ENCODE measurements at places on chromosomes 6 and 20.

DNA sequence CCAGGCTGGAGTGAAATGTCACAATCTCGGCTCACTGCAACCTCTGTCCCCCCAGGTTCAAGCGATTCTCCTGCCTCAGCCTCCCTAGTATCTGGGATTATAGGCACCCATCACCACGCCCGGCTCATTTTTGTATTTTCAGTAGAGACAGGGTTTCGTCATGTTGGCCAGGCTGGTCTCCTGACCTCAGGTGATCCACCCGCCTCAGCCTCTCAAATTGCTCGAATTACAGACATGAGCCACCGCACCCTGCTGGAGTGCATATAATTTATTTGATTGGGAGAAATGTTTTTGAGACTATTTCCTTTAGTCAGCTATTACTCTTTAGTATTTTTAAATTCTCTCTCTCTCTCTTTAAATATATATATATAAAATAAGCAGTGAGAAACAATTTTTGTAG lies 29.8 kb downstream of the FAM83B start:
- DNase-seq, result no peak

DNA sequence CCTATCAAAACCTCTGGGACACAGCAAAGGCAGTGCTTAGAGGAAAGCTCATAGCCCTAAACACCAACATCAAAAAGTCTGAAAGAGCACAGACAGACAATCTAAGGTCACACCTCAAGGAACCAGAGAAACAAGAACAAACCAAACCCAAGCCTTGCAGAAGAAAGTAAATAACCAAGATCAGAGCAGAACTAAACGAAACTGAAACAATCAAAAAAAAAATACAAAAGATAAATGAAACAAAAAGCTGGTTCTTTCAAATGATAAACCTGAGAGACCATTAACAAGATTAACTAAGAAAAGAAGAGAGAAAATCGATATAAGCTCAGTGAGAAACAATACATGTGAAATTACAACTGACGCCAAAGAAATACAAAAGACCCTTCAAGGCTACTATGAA lies 34.8 kb upstream of the RUNX2 start:
- no peak for DNase-seq

DNA sequence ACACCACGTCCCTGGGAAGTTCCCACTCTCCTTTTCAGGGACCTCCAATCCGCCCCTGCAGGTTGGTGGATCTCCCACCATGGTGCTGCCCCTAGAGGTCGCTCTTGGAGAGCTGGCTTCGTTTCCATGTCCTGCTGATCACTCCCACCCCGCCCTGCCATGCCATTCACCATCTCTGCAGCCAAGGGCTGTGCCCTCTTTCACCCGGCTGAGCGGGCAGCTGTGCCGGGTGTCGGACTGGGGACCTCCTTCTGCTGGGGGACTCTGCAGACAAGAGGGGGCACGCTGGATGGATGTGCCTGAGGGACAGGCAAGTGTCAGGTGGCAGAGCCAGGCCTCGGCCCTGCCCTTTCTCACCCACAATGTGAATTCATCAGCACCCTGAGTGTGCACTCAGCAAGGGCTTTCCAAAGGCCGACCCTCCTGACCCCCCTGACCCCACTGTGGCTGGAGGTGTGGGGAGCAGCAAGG lies 347.0 kb downstream of the CDH4 start:
- no peak for DNase-seq

GRCh38 chr6:34235307-34236130 lies 1.2 kb upstream of the HMGA1 start:
- no peak for DNase-seq

GRCh38 chr20:40160097-40160550 lies 528.9 kb downstream of the MAFB start:
- DNase-seq, result peak; percentile 9

DNA sequence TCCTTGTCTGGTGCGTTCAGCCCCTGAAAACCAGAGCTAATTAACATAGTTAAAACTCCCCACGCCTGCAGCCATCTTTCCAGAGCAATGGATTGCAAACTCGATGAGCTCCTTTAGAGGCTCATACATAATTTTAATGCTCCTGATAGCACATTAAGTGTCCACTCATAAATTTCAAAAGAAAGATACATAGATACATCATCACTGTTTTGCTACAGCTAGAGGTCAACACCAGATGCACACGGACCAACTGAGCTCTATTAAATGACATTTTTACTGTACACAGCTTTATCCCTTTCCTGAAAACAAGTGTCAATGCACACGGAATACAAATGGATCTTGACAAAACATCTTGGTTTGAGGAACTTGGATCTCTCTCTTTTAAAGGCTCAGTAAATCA lies 91.3 kb upstream of the HDAC2 start:
- no peak for DNase-seq

DNA sequence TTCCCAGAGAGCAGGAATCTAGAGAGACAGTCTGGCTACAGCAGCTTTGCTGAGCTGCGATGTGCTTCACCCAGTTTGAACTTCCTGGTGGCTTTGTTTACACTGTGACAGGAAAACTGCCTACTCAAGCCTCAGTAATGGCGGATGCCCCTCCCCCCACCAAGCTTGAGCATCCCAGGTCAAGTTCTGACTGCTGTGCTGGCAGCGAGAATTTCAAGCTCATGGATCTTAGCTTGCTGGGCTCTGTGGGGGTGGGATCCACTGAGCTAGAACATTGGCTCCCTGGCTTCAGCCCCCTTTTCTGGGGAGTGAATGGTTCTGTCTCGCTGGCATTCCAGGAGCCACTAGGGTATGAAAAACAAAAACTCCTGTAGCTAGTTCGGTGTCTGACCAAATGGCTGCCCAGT lies 91.0 kb upstream of the ESR1 start:
- no peak for DNase-seq

- DNase-seq, result no peak
Measured at GRCh38 chr20:20078041-20078440, 25.7 kb downstream of the CFAP61 start.

- no peak for DNase-seq
Measured at GRCh38 chr20:23658336-23658735, 20.6 kb upstream of the CST3 start.

DNA sequence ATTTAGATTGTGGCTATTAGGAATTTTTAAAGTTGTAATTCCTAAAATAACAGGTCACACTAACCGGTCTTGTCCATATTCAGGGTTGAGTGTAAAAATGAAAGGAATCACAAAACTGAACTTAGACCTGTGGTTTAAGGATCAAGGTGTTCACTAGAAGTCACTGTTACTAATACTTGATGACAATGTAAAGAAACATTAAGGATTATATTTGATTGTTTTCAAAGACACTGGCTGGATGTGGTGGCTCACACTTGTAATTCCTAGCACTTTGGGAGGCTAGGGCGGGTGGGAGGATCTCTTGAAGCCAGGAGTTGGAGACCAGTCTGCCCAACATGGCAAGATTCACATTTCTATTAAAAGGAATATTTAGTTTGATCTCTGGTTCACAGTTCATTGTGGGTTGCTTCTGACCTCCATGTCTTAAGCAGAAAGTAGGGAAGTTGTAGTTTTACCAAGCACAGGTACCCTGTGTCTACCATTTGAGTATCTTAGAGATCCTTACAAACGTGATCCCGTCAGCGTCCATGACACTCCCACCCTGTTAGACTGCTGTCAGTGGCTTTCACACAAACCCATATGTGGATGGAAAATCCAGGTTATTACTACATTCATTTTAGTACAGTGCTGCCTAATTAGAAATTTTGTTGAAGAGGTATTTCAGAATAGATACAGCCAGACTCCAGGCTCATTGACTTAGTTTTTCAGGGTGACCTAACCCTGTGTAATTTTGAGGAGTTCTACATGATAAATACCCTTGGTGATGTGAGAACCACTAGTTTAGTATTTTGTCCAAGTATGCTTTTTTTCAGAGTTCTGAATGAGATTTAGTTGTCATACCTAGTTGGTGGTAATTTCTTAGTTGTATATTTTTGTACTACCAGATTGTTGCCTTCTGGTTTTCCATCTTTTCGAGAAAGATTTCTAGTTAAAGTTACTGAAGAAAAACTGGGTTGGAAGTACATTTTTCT lies 10.2 kb downstream of the SRSF3 start:
- no peak for DNase-seq

DNA sequence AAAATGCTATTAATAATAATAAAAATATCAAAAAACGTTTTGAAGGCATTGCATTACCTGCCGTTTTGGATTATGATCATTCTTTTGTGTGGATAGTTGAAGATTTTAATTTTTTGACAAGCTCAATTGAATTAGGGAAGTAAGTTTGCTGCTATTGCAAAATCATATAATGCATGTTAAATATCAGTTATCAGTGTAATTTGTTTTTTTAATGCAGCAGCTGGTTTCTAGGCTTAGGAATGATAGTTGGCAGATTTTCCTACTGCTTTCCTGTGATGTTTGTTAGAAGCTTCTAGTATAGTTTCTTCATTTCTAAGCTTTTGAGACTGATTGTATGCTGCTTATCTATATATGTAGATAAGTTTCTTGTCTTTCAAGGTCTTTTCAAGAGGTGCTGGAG lies 99.0 kb downstream of the JARID2 start:
- DNase-seq, result no peak

GRCh38 chr20:50191544-50192363 lies 1.1 kb downstream of the CEBPB start:
- DNase-seq, result peak; percentile 6

DNA sequence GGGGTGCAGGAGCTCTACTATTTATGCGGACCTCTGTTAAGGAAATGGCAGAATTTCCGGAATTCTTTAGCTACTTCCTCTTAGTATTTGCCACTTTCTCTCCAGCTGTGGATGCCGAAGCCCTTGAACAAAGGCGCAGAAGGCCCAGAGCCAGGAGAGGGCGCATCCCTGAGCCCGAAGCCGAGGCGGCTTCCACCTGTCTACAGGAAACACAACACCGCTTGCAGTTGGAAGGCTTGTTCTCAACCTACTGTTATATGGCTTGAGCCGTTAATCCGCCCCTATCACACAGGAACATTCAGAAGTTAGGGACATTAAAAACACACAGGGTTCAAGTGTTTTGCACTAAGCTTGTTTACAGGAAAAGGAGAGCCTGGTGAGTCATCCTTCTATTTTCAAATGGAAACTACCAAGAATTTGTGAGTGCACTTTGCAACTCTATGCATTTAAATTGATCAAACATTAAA lies 417.1 kb downstream of the BCKDHB start:
- no peak for DNase-seq
